Myocyte (in vitro differentiated cells): ENCODE measurements at places on chromosomes 11 and 22.

DNA sequence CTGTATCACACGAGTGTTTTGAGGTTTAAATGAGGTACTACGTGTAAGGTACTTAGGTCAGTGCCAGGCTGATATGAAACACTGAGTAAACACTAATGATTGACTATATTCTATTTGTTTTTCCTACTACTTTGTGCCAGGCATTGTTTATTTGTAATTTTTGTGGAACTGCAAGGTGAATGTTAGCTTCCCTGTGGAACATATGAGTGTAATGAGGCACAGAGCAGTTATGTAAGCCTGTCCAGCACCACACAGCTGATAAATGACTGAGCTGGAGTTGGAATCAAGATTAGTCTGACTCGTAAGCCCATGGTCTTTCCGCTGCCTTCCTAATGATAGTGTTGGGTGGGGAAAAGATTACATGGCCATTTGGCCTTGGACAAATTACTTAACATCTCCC lies 5.9 kb downstream of the SLC37A2 start:
- DNase-seq: no peak

- no peak for DNase-seq
These were observed 457.2 kb upstream of the CADM1 start for GRCh38 chr11:115961159-115962003.

DNA sequence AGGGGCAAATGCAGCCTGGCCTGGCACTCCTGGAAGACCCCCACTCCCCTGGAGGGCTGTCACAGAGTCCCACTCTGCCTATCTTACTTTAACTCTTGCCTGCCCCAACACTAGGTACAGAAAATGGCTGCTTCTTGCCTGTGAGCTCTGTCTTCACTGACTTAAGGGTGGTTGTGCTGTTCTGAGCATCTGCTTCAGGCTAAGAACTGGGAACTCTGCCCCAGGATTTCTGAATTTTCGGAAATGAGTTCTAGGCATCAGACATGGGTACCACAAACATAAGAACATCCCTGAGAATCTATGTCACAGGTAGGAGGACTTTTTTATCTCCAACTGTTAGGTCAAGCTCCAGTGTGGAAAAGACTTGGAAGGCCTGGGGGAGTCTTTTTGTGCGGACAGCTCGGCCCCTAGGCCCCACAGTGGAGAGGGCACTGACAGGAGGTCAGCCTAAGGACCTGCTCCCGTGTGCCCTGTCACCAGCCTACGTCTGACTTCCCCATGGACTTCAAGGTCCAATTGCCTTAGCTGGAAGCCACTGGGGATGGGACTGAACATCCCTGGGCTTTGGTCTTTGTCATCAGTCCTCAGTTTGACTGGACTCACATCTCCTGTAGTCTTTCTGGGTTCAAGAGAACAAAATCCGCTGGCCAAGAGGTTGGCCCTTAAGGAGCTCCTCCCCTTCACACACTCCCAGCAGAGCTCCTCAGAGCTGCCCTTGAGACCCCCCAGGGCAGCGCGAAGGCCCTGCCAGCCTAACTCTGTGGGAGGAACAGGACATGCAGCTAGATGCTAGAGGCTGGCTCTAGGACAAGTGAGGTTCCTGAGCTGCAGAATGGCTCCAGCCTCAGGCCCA lies 31.9 kb downstream of the PPP2R1B start:
- peak; percentile 42 for DNase-seq

DNA sequence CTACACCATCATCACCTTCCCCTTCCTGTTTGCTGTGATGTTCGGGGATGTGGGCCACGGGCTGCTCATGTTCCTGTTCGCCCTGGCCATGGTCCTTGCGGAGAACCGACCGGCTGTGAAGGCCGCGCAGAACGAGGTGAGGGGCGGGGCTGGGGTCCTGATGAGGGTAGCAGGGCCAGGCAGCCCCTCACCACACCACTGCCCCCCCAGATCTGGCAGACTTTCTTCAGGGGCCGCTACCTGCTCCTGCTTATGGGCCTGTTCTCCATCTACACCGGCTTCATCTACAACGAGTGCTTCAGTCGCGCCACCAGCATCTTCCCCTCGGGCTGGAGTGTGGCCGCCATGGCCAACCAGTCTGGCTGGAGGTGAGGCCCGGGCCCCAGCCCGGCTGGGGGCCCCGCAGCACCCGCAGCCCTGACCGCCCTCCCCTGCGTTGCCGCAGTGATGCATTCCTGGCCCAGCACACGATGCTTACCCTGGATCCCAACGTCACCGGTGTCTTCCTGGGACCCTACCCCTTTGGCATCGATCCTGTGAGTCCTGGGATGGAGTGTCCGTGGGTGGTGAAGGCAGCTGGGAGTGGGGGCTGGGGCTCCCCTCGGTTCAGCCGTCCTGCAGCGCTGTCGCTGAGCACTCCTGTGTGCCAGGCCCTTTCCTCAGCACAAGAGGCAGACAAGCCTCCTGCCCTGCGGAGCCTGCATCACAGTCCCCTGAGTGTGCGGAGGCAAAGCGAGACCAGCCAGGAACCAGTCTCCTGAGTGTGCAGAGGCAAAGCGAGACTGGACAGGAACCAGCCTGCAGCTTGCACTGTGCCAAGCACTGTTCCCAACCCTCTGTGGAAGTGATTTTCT lies 8.8 kb downstream of the TCIRG1 start:
- no peak for DNase-seq

DNA sequence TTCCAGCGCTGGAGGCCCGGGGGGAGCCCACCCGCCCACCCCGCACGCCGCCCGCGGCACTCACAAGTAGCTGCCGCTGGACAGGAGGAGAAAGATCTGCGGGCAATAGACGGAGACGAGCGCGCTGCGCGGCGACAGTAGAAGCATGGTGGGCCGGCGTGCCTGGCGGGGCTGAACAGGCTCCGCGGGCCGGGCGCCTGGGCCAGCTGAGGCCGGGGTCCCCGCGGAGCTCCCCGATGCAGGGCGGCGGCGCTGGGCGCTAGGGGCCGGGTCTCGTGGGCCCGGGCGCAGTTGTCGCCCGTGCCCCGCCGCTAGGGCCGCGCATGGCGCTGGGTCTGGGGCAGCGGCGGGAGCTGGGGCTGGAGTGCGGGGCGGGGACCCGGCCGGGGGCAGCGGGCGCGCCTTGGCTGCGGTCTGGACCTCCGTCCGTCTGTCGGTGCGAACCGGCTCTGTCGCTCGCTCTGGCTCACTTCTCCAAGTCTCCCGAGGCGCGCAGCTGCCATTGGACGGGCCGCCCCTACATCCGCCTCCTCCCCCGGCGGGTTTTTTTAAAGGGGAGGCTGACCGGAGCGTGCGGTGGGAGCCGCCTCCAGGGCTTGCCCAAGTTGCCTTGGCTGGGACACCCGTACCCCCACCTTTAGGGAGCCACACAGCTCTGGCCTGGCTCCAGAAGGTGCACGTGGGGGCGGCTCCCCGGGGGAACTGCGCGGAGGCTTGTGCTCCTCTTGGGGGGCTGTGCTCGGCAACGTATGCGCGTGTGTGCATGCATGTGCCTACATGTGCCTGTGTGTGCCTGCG lies 4.7 kb downstream of the WNT7B start:
- DNase-seq: no peak

DNA sequence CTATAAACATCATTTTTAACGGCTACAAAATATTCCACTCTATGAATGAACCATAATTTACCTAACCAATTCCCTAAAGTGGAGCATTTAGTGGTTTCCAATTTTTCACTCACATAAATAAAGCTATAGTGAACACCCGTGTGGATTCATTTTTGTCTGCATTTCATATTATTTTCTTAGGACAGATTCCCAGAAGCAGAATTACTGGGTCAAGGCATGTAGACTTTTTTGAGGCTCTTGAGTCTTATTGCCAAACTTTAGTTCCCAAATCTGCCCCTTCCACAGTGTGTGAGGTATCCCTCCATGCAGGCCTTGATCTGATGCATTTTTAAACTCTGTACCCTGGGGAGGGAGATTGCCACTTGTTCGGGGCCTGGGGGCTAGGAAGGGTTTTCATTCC lies 198.2 kb downstream of the TENM4 start:
- no peak for DNase-seq

GRCh38 chr11:47564933-47565339 lies 463 bp upstream of the PTPMT1 start:
- DNase-seq: no peak

- DNase-seq: no peak
These were observed 146.0 kb upstream of the SEZ6L start for GRCh38 chr22:26023104-26023775.

- peak; percentile 92 for DNase-seq
These were observed 15.8 kb downstream of the APOL2 start for GRCh38 chr22:36223504-36223903.

GRCh38 chr11:133249065-133249464 lies 283.2 kb downstream of the OPCML start:
- DNase-seq: no peak

DNA sequence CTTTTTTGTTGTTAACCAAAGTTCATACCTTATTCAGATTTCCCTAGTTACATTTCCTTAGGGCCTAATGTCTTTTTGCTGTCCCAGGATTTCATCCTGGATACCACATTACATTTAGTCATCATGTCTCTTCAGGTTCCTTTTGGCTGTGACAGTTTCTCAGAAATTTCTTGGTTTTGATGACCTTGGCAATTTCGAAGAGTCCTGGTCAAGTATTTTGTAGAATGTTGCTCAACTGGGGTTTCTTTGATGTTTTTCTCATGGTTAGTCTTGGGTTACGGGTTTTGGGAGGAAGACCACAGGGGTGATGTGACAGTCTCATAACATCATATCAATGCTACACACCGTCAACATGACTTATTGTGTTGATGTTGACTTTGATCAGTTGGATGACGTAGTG lies 39.8 kb upstream of the FDX1 start:
- DNase-seq: no peak

- DNase-seq: no peak
These were observed 122.9 kb upstream of the ARHGAP20 start for GRCh38 chr11:110835106-110835505.

- no peak for DNase-seq
These were observed 25.8 kb upstream of the SERPIND1 start for GRCh38 chr22:20748082-20748481.

- peak; percentile 35 for DNase-seq
These were observed 44.9 kb downstream of the WNT11 start for GRCh38 chr11:76161261-76161961.

GRCh38 chr11:18853086-18853720 lies 61.6 kb upstream of the PTPN5 start:
- peak; percentile 0 for DNase-seq

DNA sequence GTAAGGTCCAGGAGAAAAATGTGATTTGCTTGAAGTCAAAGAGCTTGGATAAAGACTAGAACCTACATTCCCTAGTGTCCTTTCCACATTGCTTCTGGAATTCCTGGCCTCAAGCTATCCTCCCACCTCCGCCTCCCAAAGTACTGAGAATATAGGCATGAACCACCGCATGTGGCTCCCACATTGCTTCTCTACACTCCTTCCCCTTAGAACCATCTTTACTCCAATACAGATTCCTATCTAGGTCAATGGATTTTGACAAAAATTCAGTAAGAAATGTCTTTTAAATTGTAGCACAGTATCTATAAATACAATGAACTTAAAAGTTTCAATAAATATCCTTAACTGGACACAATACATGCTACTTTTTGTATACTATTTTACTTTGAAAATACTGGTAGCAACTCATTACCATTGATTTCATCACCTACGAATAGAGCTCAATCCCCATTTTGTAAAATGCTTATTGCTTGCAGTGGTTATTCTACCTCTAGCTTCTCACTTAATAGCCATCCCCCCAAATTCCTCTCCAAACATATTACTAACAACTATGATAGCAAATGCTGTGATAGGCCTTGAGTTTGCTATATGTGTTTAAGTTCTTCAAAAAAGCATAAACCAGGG lies 53.4 kb downstream of the GAB2 start:
- no peak for DNase-seq
